ENCODE measurements at places on chromosomes 7 and 10. TPM values are rescaled to one million over a fixed set of nuclear protein-coding genes. Genes with fewer than 3 reads are reported as not detected.

Gene FAM25G
- polyA plus RNA-seq, result not detected

Gene LMBR1
- polyA plus RNA-seq, result 56.2 TPM

Gene DGKI
- polyA plus RNA-seq, result 1.5 TPM

Gene NOBOX
- not detected for polyA plus RNA-seq

Gene AKR1D1
- polyA plus RNA-seq, result not detected

Gene COL13A1
- 19.5 TPM for polyA plus RNA-seq

Gene ZPBP
- polyA plus RNA-seq, result 0.21 TPM

Gene ABCB1
- polyA plus RNA-seq, result 19.2 TPM

Gene CPVL
- polyA plus RNA-seq, result 50.6 TPM

Gene LIPM
- polyA plus RNA-seq, result not detected

Gene TIMM23
- polyA plus RNA-seq, result 68.9 TPM

Measured in right renal pelvis (tissue), 4 donors.